Common myeloid progenitor, CD34-positive (primary cell): ENCODE measurements at places on chromosomes 7 and 10.

GRCh38 chr10:78413076-78414055 is 379.7 kb downstream of the RPS24 start:
- peaks cover 13% of the 10 kb centered on the region for H3K4me1 ChIP-seq
- no peaks in the 10 kb centered on the region for H3K27me3 ChIP-seq
- H3K27ac ChIP-seq, result no peak overlapping the region
- no peak overlapping the region for H3K4me3 ChIP-seq

- no peak overlapping the region for H3K4me3 ChIP-seq
- H3K27me3 ChIP-seq, result no peaks in the 10 kb centered on the region
- no peaks in the 10 kb centered on the region for H3K36me3 ChIP-seq
These were observed 22.5 kb upstream of the ENO4 start for GRCh38 chr10:116826803-116827202.

DNA sequence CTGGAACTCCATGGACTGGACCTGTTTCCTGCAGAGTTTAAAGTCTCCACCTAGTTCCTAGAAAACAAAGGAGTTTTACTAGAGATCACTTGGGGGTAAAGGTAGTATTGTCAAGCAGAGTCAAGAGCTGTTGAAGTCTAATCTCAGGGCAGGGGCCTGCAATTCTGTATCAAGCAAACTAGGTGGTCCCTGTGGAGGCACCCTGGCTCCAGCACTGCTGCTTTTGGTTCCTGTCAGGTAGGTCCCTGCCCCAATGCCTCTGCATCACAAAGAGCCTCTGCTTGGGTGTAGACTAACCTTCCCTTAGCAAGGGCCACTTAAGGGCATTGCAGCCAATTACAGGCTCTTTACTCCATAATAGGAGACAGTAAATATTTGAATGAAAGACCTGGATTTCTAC is 22.5 kb downstream of the ZSCAN25 start:
- no peak overlapping the region for H3K4me3 ChIP-seq
- H3K36me3 ChIP-seq, result peaks cover 7% of the 10 kb centered on the region
- no peaks in the 10 kb centered on the region for H3K27me3 ChIP-seq
- no peaks in the 10 kb centered on the region for H3K4me1 ChIP-seq

GRCh38 chr7:134343796-134344195 is 27.1 kb upstream of the SLC35B4 start:
- no peaks in the 10 kb centered on the region for H3K4me1 ChIP-seq
- no peaks in the 10 kb centered on the region for H3K36me3 ChIP-seq
- DNase-seq, result no peak
- H3K4me3 ChIP-seq, result no peak overlapping the region

DNA sequence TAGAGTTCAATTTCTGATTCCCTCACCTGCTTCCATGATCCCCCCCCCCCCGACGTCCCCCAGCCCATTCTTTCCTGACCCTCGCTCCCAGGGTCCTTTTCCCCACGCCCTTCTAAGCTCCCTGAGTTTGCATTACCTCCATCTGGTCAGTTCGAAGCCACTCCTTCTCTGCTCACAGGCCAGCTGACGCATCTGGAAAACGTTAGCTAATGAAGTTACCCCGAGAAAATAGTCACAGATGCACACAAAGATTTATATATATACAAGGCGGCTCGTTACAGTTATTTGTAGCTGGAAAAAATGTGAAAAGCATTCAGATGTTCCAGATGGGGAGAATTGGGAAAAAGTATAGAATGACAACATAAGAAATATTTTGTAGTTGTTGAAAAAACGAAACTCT is 630.0 kb upstream of the FOXK1 start:
- H3K27ac ChIP-seq, result no peak overlapping the region
- H3K4me1 ChIP-seq, result no peaks in the 10 kb centered on the region
- H3K36me3 ChIP-seq, result no peaks in the 10 kb centered on the region
- H3K27me3 ChIP-seq, result no peaks in the 10 kb centered on the region
- no peak overlapping the region for H3K4me3 ChIP-seq

DNA sequence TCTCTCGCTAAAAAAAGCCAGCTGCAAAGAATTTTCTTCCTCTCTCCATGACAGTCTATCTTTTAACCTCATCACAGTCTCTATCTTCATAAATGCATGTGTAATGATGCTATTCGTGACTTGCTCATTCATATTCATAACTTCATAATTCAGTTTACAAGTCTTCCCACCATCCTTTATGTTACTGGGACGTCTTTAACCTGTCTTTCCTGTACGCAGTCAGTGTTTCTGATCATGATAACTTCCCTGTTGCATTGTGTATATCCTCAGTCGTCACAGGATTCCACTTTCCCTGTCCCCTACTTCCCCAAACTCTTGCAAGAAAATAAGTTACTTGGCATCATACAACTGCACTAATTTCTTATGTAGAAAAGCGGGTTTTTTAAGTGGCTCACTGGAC is 165.6 kb upstream of the ASAH2 start:
- H3K36me3 ChIP-seq, result no peaks in the 10 kb centered on the region
- peaks cover 15% of the 10 kb centered on the region for H3K4me1 ChIP-seq
- no peaks in the 10 kb centered on the region for H3K27me3 ChIP-seq
- no peak overlapping the region for H3K27ac ChIP-seq
- no peak overlapping the region for H3K4me3 ChIP-seq
- DNase-seq, result no peak
